Substantia nigra (tissue), 51 donors: ENCODE measurements at places on chromosomes 6 and 20.

DNA sequence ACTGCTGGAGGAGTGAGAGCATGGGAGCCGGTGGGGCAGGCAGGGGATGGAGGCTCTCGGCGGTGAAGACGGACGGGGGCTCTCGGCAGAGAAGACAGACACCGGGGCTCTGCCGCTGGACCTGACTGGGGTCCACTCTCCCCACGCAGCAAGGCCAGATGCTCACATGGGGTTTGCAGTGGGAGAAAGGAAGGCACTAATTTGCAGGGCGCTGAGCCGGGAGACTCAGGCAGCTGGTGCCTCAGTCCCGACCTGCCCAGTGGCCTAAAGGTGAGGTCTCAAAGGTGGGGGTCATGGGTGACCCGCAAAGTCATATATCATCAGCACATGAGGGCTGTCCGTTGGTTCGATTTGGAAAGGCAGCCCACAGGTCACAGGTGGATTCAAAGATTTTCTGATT lies 187.3 kb downstream of the ERMARD start:
- no peak for DNase-seq

DNA sequence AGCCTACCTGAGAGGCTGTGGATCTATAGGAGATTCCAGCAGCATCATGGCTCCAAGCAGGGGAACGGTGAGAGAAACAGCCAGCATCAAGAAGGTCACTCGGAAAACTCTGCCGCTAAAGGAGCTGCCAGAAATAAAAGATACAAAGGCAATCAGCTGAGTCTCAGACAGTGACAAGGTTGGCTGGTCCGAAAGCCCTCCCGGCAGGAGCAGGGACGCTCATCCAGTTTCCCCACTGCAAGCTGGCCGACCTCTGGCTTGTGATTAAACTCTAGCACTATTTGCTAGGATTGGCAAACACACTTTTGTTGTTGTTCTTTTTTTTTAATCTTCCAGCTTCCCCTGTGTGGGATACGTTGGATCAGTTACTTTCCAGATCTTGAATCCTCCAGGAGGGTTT lies 8.7 kb downstream of the APMAP start:
- no peak for DNase-seq

- DNase-seq: no peak
These were observed 20.6 kb upstream of the HLA-F start for GRCh38 chr6:29702519-29703103.

DNA sequence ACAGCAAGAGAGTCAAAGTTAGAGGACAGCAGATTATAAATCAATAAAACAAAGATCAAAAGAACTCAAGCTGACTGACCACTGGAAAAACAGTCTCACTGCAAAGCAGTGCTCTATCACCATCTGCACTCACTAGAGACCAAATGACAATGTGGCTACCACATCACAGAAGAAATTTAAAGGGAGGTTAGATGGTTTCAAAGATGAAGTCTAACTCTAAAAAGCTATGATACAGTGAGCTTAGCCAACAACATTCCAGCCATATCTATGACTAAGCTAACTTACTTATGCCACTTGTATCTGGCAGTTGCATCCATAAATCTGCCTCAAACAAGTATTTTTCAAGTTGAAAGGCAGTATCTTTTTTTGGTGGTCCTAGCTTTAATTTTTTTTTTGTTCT lies 68.6 kb downstream of the ARHGAP18 start:
- DNase-seq: no peak

DNA sequence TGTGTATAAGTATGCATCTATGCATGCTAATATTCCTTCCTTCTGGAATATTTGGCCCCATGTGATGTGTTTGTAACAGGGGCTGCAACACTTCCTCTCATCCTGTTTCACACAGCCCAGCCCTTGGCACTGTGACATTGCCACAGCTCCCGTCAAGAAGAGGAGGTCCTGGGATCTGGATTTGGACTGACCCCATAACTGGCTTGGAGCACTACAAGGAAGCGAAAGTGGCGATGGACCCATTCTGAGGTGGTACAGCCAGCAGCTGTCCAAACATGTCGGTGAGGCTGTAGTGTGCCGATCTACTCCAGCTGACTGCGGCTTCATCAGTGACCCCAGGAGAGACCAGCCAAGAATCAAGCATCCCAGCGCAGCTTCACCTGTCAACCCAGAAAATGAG lies 18.2 kb downstream of the SYNDIG1 start:
- DNase-seq: no peak

DNA sequence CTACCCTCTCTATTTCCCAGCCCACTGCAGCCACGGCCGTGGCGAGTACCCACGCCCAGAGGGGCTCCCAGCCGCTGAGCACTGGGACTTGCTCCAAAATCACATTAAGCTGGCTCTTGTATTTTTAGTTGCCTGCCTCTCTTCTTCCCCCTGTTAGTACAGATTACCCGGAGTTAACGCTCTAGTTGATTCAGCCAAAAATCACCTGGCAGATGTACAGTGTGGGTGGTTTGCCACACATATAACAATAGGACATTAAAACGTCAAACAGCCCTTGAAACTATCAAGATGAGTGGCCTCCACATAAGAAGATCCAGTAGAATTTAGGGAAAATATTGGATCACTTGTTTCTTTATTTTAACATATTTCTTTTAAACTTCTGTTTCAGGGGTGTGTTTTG lies 268.8 kb upstream of the PRDM1 start:
- no peak for DNase-seq

GRCh38 chr20:57292611-57293010 lies 26.2 kb upstream of the BMP7 start:
- no peak for DNase-seq

- peak; percentile 16 for DNase-seq
These were observed 9.9 kb downstream of the CYP21A2 start for GRCh38 chr6:32047855-32048766.

- no peak for DNase-seq
These were observed 37.2 kb downstream of the CST9L start for GRCh38 chr20:23530937-23531567.

- no peak for DNase-seq
These were observed 131.6 kb upstream of the NEDD9 start for GRCh38 chr6:11363881-11364576.

- DNase-seq: peak; percentile 71
These were observed 18.3 kb downstream of the HIVEP2 start for GRCh38 chr6:142926494-142927270.
